ENCODE measurements at places on chromosomes 13 and 19.

DNA sequence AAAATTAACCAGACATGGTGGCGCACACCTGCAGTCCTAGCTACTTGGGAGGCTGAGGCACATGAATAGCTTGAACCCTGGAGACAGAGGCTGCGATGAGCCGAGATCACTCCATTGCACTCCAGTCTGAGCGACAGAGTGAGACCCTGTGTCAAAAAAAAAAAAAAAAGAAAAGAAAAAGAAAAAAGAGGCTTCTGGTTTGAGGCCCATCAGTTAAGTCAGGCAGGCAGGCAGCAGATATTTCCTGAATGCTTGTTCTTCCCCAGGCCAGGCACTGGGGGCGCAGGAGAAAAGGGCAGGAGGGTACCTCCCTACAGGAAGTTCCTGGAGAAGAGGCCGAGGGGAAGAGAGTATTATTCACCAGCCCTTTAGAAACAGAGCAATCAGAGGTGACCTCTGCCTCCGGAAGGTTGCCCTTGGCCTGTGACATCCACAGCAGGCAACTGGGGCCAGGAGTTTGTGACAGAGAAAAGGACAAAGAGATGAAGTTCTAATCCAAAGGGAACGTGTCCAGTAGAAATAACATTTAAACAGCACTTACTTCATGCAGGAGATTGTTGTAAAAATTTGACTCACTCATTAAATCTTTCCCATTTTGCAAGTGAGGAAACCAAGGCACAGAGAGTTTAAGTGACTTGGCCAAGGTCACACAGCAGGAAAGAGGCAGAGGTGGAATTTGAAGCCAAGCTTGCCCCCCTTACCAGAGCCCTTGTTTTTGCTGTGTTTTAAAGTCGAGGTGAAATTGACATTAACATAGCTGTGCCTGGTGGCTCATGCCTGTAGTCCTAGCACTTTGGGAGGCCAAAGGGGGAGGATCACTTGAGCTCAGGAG is 4.3 kb upstream of the RLN3 start:
- no peak for DNase-seq

DNA sequence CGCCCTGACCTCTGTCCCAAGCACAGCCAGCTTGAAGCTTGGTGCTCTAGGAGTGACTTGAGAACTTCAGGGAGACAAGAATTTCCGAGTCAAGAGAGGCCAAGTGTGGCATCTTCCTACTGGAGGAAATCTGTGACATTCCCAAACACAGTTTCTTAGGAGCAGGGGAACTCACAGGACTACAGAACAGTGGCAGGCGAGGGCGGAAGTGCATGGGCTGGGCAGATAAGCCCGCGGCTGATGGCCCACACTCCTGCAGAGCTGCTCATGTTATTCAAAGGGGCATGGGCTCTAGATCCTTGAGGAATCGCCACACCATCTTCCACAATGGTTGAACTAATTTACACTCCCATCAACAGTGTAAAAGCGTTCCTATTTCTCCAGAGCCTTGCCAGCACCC is 168.8 kb downstream of the KATNAL1 start:
- no peak for DNase-seq

DNA sequence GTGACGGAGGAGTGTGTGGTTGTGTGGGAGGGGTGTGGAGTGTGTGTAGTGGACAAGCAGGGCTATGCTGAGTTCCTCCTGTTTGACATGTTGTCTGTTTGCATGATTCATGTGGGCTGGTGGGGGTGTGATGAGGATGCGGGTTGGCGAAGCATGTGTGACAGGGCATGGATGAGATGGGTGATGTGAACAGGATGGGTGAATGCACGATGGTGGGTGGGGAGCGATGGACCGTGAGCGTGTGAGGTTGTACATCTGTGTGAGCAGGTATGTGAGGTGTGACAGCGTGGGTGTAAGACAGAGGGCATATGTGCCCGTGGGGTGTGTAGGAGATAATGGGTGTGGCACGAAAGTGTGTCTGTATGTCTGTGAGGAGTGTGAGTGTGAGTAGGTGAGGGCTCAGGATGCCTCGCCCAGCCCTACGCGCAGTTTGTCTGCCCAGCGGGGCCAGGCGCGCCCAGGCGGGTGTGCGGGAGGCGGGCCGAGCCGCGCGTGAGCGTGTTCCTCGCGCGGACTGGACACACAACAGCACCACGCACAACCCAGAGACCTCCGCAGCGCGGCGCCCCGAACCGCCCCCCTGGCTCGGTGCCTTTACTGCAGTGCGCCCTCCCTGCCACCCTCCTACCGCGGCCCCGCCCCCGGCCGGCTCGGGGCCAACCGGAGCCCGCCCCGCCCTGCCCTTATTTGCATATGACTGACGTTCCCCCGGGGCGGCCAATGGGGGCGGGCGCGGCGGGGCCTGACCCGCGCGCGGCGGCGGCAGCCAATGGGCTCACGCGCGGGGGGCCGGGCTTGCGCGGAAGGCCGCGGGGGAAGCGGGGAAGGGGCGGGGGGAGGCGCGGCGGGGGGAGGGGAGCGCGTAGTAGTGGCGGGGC is 14.4 kb downstream of the CIC start:
- peak; percentile 88 for DNase-seq

DNA sequence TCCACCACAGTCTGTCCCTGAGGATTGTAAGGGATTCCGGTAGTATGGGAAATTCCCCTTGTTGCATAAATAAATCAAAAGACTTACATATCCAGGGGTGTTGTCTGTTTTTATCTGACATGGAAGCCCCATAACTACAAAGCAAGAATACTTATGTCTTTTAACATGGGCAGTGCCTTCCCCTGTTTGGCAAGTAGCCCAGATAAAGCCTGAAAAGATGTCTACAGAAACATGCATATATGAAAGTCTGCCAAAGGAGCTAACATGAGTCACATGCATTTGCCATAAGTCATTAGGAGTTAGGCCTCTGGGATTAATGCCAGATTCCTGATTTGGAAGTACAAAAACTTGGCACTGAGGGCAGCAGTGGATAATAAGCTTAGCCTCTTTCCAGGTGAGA is 62.1 kb downstream of the ZNF737 start:
- no peak for DNase-seq

- DNase-seq, result no peak
Measured at GRCh38 chr19:1678073-1678472, 25.7 kb upstream of the TCF3 start.

- DNase-seq, result no peak
Measured at GRCh38 chr19:29245215-29245614, 32.3 kb upstream of the UQCRFS1 start.

Measured in activated CD8-positive, alpha-beta memory T cell treated with anti-CD3 and anti-CD28 coated beads for 1 hour (primary cell).